ENCODE measurements at places on chromosomes 7 and 10. TPM values are rescaled to one million over a fixed set of nuclear protein-coding genes. Genes with fewer than 3 reads are reported as not detected.

Gene ITPRID1
- total RNA-seq: not detected

Gene UBTD1
- 55.6 TPM for total RNA-seq

Gene SLC26A5
- not detected for total RNA-seq

GRCh38 chr7:27169658-27170425 lies 4.3 kb downstream of the HOXA10 start:
- DNase-seq: no peak

DNA sequence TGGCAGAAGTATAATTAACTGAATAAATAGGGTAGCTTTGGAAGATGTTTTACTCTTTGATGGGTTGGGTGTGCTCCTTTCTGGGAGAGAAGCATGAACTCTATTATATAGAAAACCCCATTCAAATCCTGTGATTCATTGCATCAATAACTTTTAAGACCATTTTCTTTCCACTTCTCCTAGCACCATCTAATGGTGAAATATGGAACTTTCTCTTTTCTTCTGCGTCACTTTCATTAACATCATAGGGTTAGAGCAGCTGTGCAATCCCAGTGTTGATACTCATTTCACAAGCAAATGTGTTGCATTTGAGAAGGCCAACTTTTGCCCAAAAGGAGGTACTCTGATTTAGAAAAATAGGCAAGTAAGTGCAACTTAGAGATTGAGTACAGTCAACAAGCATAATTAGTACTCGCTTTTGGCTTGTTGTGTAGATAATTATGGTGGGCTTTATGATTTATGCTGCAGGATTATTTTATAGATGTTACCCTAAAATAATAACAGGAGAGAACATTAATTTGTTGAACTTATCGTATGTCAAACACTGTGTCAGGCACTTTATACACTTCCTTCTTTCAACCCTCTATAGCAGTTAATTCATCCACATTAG lies 92.9 kb downstream of the CPED1 start:
- DNase-seq: peak; percentile 42

- DNase-seq: no peak
Observed at GRCh38 chr10:11282156-11282555, 264.5 kb downstream of the CELF2 start.

DNA sequence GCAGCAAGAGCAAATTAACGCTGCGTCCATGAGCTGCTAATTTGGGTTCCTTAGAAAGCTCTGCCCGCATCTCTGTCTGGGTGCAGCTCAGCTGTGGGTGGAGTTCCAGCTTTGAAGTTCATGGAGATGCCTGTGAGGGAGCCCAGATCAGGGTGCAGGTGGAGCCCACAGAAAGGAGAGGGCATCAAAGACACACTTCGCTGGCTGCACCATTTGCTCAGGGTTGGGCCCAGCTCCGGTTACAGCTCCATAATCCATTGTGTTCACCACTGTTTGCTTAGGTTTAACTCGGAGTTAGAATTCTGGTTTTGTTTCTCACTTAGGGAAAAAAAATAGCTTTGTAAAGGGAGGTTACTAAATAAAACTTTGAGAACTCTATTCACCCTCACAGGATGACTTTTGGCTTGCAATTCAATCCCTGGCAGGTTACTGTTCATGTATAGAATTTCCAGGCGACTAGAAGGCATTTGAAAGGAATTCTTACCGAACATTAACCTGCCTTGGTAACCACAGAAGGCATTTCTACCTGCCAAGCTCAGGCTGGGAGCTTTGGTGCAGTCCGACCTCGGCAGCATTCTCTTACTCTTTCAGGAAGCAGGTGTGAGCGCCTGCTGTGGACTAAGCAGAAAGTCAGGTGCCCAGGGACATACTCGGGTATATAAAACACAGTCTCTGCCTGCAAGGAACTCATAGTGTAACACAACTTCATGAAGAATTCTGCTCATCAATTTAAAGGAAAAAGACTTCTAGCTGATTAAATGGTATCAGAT lies 179.5 kb upstream of the RNF32 start:
- DNase-seq: no peak

DNA sequence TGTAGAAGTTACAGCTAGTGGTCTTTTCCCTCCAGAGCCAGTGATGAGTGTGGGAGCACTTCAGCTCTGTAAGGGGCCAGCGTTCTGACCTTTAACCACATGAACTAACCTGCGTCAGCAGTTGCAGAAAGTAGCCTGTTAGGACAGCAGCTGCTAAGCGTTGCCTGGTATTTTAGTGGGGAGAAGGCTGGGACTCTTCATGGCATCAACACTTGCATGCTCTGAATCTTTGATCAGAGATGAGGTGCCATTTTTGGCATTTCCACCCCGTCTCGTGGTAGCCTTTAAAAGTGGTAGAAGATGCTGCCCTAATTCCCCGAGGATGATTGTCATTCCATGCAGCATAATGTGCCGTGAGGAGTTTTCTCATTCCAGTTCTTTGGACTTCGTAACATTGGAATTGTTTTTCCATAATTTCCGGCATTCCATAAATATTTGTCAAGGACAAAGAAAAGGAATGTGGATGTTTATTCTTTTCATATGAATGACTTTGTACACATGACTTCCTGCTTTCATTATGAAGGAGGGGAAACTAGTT lies 92.2 kb downstream of the AVL9 start:
- DNase-seq: peak; percentile 64

DNA sequence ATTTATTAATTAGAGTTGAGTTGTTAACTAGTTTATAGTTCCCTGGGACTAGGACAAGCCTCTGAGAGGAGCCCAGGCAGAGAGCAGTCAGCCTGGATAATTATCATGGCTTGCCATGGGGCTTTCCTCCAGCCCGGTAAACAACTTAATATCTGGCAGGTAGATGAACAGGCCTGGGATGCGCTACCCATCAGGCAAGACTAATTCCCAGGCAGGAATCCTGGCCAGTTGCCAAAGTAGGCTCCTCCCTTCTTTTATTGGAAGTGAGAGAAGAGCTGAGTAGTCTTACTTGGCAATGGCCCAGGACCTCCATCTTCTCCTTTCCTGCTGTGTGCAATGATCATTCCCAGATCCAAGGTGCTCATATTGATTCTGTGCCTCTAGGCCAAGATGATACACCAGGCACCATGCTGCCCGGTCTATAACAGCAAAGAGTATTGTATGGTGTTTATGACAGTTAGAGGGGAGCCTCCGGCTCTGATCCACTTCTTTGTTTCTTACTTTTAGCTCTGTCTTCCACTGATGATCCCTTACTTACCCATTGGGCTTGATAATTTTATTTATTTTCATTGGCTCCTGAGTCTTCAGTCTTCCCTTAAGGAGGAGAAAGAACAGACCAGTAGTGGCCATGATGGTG lies 408.7 kb downstream of the REEP3 start:
- no peak for DNase-seq

- peak; percentile 76 for DNase-seq
Observed at GRCh38 chr7:29988424-29989256, 961 bp downstream of the SCRN1 start.

DNA sequence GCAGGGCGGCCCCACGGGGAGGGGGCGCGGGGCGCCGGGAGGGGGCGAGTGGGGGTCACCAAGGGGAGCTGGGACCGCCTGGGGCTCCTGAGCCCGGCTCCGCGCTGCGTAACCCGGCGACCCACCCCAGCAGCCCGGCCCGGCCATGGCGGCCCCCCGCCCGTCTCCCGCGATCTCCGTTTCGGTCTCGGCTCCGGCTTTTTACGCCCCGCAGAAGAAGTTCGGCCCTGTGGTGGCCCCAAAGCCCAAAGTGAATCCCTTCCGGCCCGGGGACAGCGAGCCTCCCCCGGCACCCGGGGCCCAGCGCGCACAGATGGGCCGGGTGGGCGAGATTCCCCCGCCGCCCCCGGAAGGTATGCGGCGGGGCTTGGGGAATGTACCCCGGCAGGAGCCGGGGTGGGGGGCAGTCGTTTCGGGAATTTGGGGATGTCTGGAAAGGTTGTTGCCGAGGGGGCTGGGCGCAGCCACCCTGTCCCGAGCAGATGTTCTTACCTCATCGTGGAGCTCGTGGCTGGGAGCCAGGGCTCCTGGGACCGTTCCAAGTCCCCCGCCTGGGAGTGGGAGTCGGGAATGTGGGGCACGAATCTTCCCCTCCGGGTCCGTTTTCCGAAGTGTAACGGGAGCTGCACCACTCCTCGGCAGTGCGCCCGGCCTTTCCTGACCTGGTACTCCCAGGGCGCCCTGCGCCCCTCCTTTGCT lies 431 bp downstream of the ZYX start:
- DNase-seq: no peak

GRCh38 chr7:19109000-19109946 lies 8.2 kb downstream of the TWIST1 start:
- DNase-seq: no peak

GRCh38 chr10:16904049-16904448 lies 86.8 kb upstream of the RSU1 start:
- no peak for DNase-seq

DNA sequence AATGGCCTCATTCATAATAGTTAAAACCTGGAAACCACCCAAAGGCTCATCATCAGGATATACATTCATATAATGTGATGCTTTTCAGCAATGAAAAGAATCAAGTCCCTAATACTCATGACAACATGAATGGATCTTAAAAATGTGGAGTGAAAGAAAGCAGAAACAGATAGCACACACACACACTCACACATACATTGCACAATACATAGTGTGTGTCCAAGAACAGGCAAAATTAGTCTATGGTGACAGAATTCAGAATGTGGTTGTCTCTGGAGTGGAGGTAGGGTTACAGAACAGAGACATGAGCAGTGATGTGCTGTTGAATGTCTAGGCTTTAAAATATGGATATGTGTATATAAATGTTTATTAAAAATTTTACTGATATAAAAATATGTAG lies 419.9 kb upstream of the PCDH15 start:
- no peak for DNase-seq

DNA sequence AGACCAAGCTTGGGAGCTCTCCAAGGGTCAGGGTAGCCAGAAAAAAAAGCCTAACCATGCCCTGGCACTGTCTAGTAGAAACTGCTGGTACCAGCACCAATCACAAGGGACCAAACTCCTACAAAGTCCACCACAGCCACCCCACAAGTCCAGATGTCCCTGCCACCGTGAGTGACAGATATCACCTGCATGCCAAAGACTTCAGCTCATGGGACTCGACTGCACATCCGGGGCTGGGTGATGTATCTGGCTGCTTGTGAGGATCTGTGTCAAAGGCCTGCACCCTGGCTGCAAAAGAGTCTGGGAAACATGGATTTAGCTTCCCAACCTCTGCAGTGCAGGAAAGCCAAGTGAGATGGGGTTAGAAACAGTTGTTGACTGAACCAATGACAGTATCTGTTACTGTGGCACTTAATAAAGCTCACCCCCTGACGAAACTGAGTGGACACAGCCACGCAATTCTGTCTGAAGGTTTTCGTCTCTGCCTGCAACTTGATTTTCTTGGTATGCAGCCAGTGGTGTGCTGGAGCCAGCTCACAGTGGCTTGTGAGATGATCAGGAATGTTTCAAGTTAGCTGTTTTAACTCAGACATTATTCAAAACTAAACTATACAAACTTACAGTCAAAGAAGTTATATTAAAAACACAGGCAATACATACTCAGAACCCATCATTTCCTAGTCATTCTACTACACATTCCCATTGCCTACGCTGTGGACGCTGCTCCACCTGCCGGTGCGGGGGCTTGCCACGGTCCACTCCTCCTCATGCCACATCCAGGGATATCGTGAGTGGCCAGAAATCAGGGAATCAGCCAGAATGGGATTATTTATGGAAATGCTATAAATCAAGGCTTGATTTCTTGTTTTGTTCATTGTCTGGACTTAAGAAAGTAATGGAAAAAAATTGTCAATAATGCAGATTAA lies 9.2 kb downstream of the ZNF488 start:
- DNase-seq: no peak

GRCh38 chr7:101436857-101437576 lies 74.3 kb downstream of the COL26A1 start:
- no peak for DNase-seq
